ENCODE measurements at places on chromosomes 7 and 10.

DNA sequence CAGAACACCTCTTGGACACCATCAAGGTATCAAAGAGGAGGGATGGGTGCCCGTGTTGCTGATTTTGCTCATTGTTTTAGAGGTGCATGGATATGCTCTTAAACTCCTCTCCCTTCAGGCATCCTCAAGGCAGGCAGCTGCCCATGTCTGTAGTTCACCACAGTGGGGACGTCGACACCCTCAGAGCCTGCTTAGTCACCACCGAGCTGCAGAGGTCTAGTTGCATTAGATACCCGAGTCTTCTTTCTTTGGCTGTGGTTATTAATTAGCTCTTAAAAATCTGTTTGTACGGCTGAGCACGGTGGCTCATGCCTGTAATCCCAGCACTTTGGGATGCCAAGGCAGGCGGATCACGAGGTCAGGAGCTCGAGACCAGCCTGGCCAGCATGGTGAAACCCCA lies 24.7 kb upstream of the TSPAN13 start:
- no peak for DNase-seq

DNA sequence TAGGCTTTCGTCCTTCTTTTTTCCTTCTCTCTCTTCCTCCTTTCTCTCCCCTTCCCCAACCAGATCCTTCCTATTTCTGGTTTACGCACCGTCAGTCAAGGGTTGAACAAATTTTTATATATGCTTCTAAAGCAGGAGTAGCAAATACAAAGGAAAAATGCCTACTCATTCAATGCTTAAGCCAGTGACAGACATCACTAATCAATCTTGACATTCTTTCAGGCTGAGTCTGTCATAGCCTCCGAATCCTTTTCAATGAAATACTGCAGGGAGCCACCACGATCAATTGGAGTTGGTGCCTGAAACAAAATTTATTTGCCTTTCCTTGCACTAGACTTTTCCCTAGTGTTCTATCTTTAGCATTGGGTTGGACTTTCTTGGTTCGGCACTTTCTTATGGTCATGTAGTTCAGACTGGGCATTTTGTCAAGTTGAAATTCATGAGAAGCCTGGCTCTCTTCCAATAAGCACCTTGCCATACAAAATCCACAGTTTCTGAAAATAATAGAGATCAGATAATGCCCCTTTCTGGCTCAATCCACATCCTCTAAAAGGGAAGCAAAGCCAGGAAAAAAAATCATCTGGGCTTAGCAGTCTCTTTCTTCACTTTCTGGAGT lies 239.5 kb upstream of the PLXNA4 start:
- no peak for DNase-seq

GRCh38 chr10:77987671-77988255 lies 41.6 kb downstream of the POLR3A start:
- DNase-seq = no peak

DNA sequence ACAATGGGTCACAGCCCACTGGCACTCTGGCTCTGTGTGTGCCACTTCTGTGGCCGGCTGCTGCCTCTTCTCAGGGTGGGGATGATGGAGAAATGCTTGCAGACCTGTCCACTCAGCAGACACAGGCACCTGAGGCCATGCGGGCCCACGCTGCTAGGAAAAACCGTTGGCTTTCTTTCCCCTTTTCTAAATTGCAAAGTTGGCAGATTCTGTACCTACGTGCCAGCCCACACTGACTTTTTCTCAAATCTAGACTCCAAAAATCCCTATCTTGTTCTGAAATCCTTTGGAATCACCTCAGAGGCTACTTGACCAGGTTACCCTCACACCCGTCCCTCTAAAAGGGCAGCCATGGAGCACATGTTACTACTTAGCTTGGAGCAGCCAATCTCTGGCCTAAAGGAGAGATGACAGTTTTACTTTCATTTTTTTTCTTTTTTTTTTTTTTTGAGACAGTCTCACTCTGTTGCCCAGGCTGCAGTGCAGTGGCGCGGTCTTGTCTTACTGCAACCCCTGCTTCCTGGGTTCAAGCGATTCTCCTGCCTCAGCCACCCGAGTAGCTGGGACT lies 99.4 kb downstream of the RNF216 start:
- DNase-seq = no peak

DNA sequence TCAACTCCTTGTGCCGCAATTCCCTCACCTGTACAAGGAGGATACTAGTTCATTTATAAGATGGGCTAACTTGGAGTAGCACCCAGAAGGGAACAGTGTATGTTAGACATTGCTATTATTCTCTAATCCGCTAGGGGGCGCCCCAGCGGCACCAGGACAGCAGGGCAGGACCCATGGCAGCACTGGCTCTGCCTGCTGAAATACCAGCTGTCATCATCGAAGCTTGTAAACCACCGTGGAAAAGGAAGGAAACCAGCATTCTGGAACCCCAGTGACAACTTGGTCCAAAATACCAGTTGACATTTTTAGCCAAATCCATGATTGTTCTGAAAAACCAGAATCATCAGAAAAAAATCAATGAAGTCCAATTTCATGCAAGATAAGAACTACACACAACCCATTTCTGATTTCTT lies 134.4 kb downstream of the ITGA8 start:
- DNase-seq = peak; percentile 49

- no peak for DNase-seq
Observed at GRCh38 chr10:14474656-14475055, 143.9 kb upstream of the FRMD4A start.
